ENCODE measurements at places on chromosomes 1 and 21. TPM values are rescaled to one million over a fixed set of nuclear protein-coding genes. Genes with fewer than 3 reads are reported as not detected.

SV2A gene
- polyA plus RNA-seq = 7.5 TPM

C1orf226 gene
- polyA plus RNA-seq = 25.3 TPM

DENND2D gene
- 23.1 TPM for polyA plus RNA-seq

UBE4B gene
- 58.8 TPM for polyA plus RNA-seq

SYT11 gene
- polyA plus RNA-seq = 17.4 TPM

DNA sequence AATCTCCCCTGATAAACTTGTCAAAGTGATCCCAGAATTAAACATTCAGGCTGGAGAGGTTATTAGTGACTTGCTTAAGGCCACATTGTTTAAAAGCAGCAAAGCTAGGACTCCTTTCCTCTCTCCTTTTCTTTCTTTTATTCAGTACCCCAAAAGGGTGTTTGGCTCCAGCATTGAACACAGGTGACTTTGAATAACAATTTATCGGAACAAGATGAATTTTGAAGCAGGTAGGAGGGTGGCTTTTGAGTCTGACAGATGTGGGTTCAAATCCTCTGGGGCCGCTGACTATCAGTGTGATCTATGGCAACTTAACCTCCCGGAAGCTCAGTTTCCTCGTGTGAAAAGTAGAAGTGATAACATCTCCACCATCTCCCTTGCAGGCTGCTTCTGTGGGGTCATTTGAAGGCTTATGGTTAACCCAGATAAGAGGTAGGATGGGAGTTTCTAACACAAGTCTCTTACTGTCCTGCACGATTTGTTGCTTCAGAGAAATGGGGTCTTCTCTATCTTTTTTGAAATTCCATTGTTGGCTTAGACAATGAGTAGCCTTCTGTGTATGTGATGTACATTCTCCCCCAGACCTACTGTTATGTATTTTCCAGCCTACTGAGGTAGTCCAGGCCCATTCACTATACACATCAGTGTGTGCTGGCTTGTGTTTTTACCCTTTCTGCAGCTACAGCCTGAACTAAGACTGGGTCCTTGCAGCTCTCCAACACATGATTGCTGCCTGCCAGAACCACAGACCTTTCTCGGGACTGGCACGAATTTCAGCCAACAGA is 29.0 kb downstream of the JUN start:
- no peak for DNase-seq

DNA sequence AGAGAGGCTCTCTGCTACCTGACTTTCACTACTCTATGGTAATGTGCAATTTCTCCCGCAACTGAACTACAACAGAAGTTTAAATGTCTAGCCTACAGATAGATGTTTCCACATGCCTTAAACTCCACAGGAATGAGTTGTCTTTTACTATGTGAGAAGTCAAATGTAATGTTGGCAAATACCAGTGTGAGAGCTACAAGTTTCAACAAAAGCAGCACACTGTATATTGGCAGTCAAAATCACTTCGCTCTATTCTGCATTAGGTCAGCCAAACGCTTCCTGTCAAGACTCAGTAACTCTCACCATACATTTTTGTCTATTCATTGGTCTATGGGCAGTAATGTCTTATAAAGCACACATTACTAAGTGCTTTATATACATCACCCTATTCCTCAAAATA is 41.9 kb downstream of the LUZP1 start:
- no peak for DNase-seq

DNA sequence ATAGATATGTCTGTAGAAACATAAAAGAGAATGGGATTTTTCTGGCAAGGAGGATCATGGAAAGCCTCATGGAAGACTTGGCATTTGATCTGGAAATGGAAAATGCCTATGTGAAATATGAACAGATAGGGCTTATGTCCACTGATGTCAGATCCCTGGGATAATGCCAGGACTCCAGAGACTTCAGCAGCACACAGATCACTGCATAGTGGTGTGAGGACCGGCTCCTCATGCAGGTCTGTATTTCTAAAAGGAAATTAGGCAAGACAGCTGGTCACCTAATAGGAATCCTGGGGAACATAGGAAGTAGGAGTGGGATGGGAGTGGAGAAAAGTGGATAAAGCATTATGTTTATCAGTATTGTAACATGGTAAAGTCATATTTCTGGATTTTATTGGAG is 56.8 kb upstream of the IPO9 start:
- DNase-seq = no peak

Data from renal pelvis (tissue), 12 donors.